ENCODE measurements at places on chromosomes 16 and 17. TPM values are rescaled to one million over a fixed set of nuclear protein-coding genes. Genes with fewer than 3 reads are reported as not detected.

KRTAP4-5 gene
- total RNA-seq: not detected

ADAP2 gene
- total RNA-seq: 43.2 TPM

ABCC6 gene
- 6.9 TPM for total RNA-seq

CORO7 gene
- total RNA-seq: 45.0 TPM

MAPK7 gene
- 27.2 TPM for total RNA-seq

CHD9NB gene
- total RNA-seq: 0.48 TPM

OTOP2 gene
- total RNA-seq: not detected

DNA sequence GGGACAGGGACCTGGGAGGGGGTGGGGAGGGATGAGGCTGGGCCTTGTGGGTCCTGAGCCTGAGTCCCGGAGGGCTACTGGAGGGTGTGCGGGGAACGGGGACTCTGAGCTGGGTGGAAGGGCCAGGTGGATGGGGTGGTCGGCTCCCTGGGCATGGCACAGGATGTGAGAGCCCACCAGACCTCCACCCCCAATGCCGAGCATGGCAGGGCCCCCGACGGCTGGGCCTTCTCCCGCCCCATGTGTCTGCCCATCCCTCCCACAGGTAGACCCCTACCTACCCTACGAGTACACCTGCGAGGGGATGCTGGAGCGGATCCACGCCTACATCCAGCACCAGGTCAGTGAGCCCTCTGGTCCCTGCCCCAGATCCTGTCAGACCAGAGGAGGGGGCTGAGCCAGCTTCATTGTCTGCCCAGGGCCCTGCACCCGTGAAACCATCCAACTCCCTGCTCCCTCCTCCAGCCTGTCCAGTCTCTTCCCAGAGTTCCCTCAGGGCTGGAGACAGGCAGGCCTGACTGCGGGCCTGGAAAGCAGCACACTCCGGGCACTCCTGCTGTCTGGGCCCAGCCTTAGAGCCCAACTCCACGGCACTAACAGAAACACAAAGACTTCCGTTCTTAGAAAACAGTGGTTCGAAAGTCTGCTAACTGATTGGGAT is 78.0 kb downstream of the MGAT5B start:
- no peak for DNase-seq

GRCh38 chr17:39924691-39925055 is 2.7 kb downstream of the ORMDL3 start:
- no peak for DNase-seq

DNA sequence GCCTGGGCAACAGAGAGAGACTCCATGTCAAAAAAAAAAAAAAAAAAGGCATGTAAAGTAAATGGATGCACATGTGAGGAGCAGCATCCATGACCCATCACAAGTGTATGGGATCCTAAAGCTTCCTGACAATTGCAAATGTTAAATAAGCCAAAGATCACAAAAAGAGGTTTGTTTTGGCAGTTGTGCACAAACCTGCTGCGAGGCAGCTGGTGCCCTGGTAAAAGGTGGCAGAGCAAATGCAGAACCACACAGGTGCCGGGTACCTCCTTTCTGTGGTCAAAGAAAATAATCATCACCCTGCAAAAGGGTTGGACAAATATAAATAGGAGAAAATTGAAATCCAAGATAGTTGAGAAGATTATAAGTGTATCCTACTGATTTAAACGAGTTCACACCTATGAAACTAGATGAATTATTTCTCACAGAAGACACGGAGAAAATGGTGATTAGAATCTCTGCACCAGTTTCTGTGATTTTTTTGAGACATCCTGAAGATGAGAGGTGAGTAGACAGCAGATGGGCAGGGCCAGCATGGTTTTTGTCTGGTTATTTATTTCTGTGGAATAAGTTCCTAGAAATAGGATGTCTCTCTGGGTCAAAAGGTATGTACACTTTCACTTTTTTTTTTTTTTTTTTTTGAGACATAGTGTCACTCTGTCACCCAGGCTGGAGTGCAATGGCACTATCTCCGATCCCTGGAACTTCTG is 291.3 kb downstream of the CDH13 start:
- no peak for DNase-seq

DNA sequence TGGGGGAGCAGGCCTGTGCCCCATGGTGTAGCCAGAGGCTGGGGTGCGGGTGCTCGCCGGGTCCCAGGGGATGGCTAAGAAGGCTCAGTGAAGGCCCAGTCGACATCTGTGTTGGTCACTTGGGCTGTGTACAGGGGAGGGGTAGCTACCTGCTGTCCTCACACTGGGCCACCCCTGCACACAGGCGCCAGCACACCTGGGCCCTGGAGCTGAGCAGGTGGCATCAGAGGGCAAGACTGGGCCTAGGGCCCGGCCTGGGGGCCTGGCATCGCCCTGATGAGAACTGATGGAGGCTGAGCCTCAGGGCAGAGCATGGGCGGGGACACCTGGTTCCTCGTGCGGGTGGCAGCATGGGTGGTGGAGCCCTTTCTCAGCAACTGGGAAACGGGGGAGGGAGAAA is 870 bp upstream of the CTRB2 start:
- no peak for DNase-seq

DNA sequence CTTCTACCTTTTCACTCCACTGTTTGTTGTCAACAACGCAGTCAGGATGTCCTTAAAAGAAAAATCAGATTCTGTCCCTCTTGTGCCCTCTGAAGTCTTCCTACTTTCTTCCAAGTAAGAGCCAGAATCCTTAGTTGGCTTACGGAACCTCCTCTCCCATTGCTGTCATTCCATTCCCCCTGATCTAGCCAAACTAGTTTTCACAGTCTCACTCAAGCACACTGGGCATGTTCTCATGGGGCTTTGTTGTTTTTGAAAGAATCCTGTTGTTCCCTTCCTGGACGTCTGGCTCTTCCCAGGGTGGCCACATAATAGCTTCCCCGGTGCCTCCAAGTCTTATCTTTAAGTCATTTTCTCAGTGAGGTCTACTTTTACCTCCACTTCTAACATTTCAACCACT is 158.6 kb upstream of the ELAC2 start:
- no peak for DNase-seq

DNA sequence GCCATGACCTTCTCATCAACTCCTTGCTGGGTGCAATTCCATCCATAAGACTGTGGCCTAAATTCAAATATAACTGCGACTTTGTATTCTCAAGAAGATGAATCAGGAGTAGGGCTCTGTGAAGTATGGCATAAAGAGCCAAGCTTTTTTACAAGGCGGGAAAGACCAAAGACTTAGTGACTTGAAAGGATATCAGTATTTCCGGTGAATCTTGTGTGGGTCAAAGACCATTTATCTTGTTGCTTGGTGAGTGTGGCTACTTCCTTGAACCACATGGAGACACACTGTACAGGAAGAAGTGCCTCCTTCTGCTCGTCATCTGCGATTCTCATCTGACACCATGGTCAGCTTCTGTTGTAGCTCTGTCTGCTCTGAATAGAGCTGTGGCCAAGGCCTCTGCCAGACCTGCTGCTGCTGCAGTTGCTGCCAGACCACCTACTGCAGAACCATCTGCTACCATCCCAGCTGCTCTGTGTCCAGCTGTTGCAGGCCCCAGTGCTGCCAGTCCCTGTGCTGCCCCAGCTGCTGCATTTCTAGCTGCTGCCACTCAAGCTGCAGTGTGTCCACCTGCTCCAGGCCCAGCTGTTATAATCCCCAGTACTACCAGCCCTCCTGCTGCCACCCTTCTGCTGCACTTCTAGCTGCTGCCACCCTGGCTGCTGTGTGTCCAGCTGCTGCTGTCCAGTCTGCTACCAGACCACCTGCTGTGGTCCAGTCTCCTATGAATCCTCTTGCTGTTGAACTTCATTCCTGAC is 6.1 kb upstream of the KRTAP2-4 start:
- DNase-seq: no peak

DNA sequence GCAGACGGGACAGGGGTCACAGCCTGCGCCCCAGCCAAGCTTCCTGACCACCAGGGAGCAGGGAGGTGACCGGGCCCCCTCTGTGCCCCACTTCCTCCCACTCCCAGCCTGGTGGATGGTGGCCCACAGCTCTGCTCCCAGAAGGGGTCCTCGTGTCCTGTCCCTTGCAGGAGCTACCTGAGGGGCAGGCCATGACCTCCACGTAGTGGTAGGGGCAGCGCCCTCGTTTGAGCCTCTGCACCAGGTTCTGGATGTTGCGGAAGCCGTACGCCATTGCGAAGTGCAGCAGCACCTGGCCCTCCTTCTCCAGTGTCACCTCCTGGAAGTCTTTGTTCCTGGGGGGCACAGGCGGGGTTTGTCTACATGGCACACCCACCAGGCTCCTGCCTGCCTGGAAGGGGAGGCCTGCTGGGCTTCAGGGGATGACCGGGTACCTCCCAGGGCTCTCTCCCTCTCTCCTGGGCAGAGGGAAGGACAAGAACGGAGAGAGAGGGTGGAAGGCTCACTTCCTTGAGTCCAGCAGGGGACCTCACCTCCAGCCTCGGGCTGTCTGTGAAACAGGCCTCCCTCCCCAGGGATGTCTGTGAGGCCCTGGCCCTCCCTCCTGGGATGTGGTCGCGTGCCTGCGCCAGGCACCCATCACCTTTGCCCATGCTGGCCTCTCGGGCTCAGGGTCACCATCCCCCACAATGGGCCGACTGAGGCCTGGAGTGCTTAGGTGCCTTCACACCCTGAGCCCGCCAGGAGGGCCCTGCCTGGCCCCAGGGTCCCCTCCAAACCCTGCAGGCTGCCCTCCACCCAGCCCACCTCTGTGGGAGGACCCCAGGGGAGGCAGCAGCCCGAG is 4.0 kb downstream of the HAGHL start:
- no peak for DNase-seq

DNA sequence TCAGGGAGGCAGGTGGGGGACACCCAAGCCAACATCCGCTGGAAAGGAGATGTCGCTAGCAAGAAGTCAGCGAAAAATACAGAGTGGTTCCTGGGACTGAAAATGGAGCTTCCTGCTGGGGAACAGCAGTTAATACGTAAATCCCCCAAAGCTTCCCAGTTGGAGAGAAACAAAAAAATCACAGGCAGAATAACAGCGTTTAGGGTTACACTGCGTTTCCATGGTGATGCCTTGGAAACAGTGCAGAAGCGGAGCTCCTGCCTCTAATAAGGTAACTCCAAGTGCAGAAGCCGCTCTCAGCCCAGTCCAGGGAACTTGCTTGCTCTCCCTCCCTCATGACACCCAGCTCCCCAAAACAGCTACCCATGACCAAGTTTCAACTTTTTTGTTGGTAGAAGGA is 73.4 kb downstream of the PLD6 start:
- no peak for DNase-seq

- no peak for DNase-seq
These were observed 98.2 kb upstream of the GNAO1 start for GRCh38 chr16:56093055-56093454.

GRCh38 chr17:80866050-80866793 is 125.4 kb upstream of the CHMP6 start:
- DNase-seq: no peak

DNA sequence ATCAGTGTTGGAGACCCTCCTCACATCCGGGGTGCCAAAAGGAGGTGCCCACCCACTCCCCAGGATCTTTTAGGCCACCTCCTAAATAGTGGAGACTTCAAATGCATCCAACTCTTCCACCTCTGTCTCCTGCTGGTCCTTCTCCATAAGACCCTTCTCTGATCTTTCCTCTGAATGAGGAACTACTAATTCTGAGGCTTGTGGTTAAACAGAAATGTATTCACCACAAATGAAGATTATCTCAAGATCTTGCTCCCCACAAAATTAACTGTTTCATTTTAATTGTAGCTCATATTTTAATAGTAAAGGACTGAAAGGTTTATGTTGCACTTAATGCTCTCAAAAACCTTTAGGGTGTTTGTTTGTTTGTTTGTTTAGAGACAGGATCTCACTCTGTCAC is 34.1 kb downstream of the TLE7 start:
- no peak for DNase-seq

- DNase-seq: no peak
These were observed at the start of gene KRT15 for GRCh38 chr17:41518789-41519449. Gene KRT15, minus strand, starts transcription at chr17:41518890. Its CDS starts 63 bp downstream, at chr17:41518827.

DNA sequence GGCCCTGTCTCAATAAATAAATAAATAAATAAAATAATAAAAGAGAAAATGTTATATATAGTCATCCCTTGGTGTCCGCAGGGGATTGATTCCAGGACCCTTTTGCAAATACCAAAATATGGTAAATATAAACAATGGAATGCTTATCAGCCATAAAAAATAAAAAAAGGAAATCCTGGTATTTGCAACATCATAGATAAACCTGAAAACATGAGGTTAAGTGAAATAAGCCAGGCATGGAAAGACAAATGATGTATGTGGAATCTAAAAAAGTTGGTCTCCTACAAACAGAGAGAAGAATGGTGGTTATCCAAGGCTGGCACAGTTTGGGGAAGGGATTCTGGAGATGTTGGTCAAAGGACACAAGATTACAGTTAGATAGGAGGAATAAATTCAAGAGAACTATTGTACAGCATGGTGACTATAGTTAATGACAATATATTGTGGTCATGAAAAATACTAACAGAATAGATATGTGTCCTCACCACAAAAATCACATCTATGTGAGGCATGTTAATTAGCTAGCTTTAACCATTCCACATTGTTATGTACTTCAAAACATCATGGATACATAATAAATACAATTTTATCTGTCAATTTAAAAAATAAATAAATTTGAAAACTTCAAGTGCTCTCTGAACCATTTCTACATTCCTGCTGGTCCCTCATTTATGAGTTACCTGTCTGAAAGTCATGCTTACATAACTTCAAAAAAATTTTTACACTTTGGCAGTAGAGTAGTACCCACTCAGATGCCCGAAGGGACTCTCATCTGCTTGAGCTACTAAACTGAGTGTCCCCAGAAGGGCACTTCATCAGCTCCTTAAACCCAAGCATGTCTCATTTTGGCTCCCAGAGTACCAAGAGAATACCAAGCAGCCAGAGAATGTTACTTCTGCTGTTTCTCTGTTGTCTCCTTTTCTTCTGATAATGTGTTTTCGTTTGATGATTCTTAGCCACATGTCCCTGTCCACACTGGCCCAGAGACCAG is 26.6 kb downstream of the N4BP1 start:
- no peak for DNase-seq

DNA sequence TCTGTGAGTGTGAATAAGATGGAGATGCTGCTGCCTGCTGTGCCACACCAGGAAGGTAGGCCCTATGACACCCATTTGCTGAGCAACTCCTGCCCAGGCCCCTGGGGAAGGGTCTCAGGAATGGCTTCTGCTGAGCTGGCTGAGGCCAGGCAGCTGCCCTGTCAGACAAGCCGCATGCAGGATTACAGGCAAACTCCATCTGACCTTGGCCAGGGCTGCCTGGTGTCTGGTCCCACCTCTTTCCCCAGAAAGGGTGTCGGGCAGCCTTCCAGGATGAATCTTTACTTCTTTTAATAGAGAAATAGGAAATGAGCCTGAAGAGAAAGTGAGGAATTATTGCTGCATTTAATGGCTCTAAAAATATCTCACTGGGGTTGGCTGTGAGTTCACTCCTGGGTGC is 182.5 kb downstream of the IRX5 start:
- DNase-seq: no peak

- DNase-seq: no peak
These were observed 34.9 kb upstream of the TANC2 start for GRCh38 chr17:62931101-62931500.
